ENCODE measurements at places on chromosomes 5 and 9.

DNA sequence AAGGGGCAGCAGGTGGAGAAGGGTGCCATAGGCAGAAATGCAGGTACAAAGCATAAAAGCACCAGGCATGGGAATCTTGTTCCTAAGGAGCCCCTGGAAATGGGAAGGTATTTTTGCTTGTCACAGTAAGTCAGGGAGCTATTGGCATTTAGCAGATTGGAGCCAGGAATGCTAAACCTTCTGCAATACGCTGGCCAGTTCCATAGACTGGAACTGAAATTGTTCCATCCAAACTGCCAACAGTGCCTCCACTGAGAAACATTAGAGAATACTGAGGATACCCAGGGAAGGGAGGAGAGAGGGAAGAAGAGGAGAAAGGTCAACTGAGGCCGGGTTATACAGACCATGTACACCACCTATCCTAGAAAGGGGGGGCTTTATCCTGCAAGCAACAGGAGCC lies 162.7 kb downstream of the MED27 start:
- DNase-seq: no peak

- no peak for DNase-seq
Measured at GRCh38 chr5:143195491-143195890, 208.0 kb downstream of the NR3C1 start.

DNA sequence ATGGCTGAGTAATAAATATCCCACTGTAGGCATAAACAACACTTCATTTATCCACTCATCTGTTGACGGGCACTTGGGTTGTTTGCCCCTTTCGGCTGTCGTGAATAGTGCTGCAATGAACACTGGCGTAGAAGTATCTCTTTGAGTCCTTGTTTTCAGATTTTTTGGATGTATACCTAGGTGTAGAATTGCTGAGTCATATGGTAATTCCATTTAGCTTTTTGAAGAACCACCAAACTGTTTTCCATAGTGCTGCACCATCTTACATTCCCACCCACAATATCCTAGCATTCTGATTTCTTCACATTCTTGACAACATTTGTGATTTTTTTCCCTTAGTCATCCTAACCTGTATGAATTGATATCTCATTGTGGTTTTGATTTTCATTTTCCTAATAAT lies 109.0 kb downstream of the NXNL2 start:
- no peak for DNase-seq

GRCh38 chr9:128341435-128341849 lies 1.1 kb downstream of the SLC27A4 start:
- DNase-seq: peak; percentile 87

DNA sequence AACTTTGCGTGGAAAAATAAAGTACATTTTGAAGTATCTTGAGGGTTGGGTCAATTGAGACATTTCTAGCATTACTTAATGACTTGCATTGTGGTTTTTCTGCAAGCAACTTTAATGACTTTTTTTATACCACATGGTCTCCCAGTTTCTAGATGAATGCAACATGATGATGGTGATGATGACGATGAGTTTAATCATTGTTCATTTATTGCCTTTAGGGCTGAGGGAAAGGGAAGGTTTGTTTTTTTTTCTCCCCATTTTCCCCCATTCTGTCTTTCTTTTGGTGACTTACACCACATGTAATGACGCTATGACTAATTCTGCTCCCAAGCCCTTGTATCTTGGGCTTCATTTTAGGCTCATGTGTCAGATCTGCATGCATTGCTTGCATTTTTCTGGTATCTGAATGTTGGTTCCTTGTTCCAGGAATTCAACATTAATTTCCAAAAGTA lies 57.7 kb upstream of the NXNL2 start:
- DNase-seq: no peak

GRCh38 chr9:89952401-89952800 lies 347.6 kb downstream of the GADD45G start:
- no peak for DNase-seq

DNA sequence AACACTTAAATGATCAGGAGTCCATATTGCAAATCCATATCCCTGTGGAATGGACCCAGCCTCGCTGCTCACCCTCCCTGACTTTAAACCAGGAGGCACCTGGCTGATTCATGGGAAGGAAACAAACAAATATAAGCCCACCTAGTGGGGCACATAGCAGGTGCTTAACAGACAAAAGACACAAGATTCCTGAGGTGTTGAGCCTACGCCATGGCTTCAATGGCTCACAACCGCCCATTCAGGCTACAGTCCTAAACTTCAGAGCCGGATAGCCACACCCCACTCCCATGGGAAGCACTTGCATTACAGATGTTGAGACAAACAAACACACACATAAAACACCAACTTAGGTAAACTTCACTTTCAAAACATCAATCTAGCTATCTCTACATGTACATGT lies 359.9 kb downstream of the ICE1 start:
- DNase-seq: no peak

- DNase-seq: no peak
Measured at GRCh38 chr5:39211773-39212172, 7.6 kb downstream of the FYB1 start.
